ENCODE measurements at places on chromosomes 13 and 19.

GRCh38 chr19:8577247-8577646 is at the start of gene MYO1F:
Gene MYO1F (minus strand): TSS chr19:8577442. CDS start chr19:8577309, 133 bp downstream.
- no peak for DNase-seq

- no peak for DNase-seq
Measured at GRCh38 chr13:80105350-80105749, 235.6 kb downstream of the SPRY2 start.

GRCh38 chr19:33192010-33192409 is 2.1 kb upstream of the LRP3 start:
- DNase-seq, result no peak

- no peak for DNase-seq
Measured at GRCh38 chr19:15114153-15114540, 6.9 kb downstream of the SYDE1 start.

DNA sequence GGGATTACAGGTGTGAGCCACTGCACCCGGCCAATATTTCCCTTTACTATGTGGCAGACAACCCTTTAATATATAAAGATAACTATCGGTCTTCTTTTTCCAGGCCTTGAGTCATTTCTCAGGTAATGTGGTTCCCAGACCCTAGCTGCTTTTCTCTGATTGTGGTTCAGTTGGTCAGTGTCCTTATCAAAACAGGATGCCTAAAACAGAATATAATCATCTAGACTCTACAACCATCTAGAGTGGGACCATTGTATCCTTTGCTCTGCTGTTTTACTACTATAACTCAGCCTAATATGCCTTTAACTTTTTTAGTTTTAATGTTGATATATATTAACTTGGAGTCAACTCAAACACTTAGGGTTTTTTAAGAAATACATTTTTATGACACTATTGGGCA is 30.0 kb upstream of the HMGB1 start:
- no peak for DNase-seq

DNA sequence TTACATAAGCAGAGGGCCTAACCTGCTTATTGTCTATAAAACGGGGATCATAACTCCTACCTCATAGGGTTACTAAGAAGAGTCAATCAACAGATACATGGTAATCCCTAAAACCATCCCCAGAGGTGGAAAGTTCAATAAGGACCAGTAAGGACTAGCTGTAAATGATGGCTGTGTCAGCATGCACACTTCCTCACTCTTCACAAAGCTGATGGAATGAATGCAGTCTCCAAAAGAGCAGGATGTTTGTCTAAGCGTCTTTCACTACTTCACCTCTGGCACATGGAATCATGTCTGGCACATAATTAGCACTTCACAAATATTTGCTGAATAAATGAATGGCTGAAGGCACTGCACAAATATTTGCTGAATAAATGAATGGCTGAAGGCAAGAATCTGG is 134.2 kb downstream of the MIPEP start:
- no peak for DNase-seq

DNA sequence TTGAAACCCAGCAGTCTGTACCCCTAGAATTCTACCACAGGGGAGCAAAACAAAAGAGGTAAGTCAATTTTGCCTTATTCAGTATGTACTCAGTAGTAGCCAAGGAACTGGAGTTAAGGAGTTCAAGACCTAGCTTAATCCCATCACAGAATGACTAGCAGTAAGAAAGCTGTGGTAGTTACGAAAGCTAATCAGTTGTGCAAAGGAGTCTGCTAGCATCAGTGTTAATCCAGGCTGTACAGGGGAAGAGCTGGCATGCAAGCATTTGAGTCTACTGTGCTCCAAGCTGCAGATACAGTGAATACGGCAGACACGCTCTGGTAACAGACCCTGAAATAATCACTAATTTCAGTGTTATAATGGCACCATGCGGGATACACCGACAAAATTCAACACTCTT is 4.7 kb downstream of the DNMT1 start:
- DNase-seq, result no peak

- no peak for DNase-seq
Measured at GRCh38 chr13:21719463-21719862, 48.6 kb downstream of the FGF9 start.

GRCh38 chr13:34034411-34034810 is 216.5 kb downstream of the RFC3 start:
- DNase-seq, result no peak

GRCh38 chr13:95207769-95208366 is 93.4 kb downstream of the ABCC4 start:
- DNase-seq, result no peak

- DNase-seq, result no peak
Measured at GRCh38 chr13:109737606-109738005, 48.8 kb downstream of the IRS2 start.

GRCh38 chr19:40822161-40822560 is 23.2 kb downstream of the EGLN2 start:
- no peak for DNase-seq

- DNase-seq, result no peak
Measured at GRCh38 chr13:55661505-55661904, 1479.2 kb upstream of the PRR20A start.

DNA sequence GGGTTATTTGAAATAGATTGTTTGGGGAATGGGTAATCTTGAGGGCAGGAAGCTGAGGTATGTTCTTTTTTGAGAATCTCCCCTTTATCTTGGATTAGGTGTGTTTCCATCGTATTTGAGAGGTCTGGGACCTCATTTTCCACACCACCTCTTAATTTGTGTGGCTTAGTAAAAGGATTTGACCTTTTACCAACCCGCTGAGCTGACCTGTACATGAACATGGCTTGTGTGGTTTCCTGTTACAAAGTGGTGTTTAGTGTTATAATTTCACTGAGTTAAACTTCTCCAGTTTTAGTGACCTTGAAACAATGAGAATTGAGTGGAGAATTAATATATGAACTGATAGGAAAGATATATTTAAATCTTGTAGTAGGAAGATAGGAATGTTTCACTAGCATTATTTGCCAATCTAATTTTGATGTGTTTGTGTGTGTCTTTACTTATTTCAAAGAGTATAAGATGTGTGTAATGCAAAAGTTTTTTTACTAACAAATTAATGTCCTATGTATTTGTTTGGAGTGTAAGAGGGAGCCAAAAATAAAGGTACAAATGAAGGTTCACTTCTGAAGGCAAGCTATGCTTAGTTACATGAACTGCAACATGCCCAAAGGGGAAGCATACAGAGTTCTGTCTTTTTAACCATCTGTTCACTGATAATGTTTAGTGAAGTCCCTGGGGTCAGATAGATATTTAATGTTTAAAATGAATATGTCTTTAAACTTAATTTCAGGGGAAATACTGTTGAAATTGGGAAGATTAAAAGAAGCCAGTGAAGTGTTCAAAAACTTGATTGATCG is 17.1 kb downstream of the NAA16 start:
- no peak for DNase-seq

GRCh38 chr19:5125797-5126497 is 157.0 kb downstream of the KDM4B start:
- no peak for DNase-seq

GRCh38 chr19:35104361-35104760 is 11.3 kb upstream of the FXYD3 start:
- no peak for DNase-seq

- DNase-seq, result no peak
Measured at GRCh38 chr13:73433458-73433857, 374.7 kb downstream of the KLF5 start.

- DNase-seq, result no peak
Measured at GRCh38 chr13:35836446-35836845, 294.7 kb downstream of the DCLK1 start.

DNA sequence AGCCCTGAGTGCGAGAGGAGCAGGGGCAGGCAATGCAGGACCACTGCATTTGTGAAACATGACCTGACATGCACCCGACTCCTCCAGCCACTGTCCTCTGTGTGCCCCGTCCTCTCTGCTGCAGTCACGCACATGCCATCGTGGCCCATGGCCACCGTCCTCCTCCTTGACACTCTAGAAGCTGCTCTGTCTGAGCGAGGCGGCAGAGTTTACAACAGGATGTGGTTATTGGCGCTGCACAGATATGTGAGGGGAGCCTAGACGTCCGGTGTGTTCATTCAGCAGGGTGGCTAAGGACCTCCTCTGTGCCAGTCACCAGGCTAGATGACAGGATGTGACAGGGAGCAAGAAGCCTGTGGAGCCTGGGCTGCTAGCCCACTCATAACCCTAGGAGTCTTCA is 277.8 kb downstream of the FOXO1 start:
- DNase-seq, result peak; percentile 37

- no peak for DNase-seq
Measured at GRCh38 chr19:17687857-17688784, at the start of gene UNC13A. Gene UNC13A (minus strand): TSS chr19:17688354. CDS start chr19:17688199, 155 bp downstream.

GRCh38 chr13:80215368-80215767 is 125.6 kb downstream of the SPRY2 start:
- DNase-seq, result no peak

DNA sequence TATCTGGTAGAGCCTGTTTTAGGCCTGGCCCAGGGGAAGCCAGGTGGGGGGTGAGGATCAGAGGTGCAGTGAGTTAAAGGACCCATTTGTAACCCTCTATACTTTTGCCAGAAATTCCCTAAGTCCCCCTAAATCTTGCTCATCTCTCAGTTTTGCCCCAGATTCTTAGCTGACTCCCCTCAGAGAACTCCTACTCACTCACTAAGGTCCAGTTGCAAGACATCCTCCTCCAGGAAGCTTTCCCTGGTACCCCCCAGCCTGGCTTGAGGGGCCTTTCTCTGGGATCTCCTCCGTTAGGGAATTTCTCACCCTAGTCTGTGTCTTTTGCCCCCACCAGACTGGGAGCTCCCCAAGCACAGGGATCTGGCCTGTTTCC is 1.9 kb downstream of the TSKS start:
- DNase-seq, result no peak

- DNase-seq, result no peak
Measured at GRCh38 chr13:98181111-98181815, 4.2 kb upstream of the RNF113B start.

- no peak for DNase-seq
Measured at GRCh38 chr19:8575467-8575997, 1.7 kb downstream of the MYO1F start.

GRCh38 chr13:106752584-106753170 is 184.7 kb upstream of the ARGLU1 start:
- DNase-seq, result no peak
